ENCODE measurements at places on chromosomes 16 and 17.
A peak's percentile ranks its signal among the peaks of the same experiment; 100 is the strongest.

DNA sequence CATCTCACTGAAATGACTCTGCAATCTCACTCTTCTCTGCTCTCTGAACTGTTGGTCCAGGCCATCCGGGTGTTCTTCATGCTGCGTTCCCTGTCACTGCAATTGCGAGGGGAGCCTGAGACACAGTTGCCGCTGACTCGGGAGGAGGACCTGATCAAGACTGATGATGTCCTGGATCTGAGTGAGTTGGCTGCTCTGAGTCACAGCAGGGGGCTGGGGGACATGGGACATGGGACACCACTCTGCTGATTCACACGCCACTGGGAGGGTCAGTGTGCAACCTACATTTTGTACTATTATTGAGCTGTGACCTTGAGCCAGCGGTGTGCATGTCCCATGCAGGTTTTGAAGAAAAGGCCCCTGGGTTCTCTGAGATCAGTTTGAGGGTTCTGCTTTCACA lies 116.5 kb downstream of the CLEC16A start:
- no peak for DNase-seq

- DNase-seq = no peak
Measured at GRCh38 chr16:87044032-87044382, 273.2 kb downstream of the C16orf95 start.

DNA sequence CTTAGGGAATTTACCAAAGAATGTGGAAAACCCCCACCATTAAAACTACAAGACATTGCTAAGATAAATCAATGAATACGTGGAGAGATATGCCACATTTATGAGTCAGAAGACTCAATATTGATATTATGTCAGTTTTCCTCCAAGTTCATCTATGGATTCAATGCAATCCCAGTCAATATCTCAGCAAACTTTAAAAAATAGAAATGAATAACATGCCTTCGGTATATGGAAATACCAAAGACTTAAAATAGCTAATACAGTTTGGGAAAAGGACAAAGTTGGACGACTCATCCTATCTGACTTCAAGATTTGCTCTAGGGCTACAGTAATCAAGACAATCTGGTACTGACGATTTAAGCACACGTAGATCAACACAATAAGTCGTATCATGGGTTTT lies 31.2 kb downstream of the PIK3R5 start:
- DNase-seq = no peak

GRCh38 chr17:70099294-70099693 lies 24.3 kb downstream of the KCNJ16 start:
- DNase-seq = no peak

GRCh38 chr16:15613676-15614075 lies 29.3 kb downstream of the MARF1 start:
- DNase-seq = no peak

GRCh38 chr17:79556271-79556670 lies 54.6 kb downstream of the RBFOX3 start:
- no peak for DNase-seq

GRCh38 chr16:88628512-88628974 lies 9.8 kb upstream of the IL17C start:
- peak; percentile 61 for DNase-seq

DNA sequence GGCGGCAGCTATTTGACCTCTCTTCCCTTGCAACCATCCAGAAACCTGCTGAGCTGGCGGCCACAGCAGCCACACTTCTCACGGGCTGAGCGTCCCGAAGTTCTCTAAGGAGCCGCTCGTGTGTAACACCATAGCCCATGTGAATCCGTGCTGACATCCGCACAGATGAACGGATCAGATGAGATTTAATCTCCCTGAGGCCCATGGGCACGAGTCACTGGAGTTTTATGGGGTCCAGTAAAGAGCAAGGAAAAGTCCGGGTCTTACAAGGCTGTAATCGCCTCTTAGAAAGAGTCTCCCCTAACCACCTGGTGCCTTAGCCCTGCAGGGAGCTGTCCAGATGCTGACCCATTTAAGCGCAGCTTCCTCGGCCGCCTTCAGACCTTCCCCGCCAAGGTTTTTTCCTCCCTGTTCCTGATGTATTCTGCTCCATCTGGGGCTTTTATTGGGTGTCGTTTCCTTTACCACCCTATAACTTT lies 5.5 kb upstream of the CACNG5 start:
- peak; percentile 18 for DNase-seq

DNA sequence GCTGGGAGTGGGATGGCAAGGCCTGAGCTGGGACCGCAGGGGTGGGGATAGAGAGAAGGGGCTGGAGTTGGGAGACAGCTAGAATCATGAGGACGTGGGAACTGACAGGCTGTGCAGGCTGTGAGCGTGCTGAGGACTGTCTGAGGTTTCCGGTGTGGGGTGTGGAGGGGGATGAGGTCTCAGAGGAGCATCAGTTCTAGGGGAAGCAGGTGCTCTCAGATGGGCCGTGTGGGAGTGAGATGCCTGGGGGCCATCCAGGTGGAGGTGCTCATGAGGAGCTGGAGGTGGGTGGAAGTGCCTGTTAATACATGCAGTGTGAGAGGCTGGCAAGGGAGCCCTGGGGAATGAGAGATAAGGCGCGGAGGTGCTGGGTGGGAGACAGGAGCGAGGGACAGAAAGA lies 27.2 kb downstream of the HASPIN start:
- DNase-seq = no peak

All from DMS53 (cell line).